ENCODE measurements at places on chromosomes 3 and 15.

- DNase-seq, result no peak
Observed at GRCh38 chr15:29818141-29818540, 4.1 kb downstream of the TJP1 start.

GRCh38 chr3:182393830-182394367 is 399.4 kb upstream of the ATP11B start:
- DNase-seq, result no peak

DNA sequence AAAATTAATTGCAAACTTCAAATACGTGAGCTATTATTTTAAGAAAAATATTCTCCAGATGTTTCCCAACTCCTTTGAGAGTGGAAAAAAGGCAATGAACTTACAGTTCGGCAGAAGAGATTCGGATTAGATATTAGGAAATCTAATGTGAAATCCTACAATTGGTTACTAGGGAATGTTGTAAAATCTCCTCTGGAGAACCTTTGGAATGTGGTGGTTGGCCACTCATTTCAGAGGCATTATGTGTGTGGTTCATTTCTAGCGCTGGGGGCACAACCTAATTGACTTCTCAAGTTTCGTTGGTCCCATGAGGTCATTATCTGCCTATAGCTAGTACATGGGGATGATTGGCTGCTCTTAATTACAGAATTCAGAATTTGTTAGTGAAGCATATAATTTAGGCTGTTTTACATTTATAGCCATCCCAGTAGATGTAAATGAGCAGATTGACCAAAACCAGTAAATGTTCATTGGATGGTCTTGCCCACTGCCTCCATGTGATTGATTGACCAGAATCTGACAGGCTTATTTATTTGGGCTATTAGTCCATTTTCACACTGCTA is 34.6 kb upstream of the CMSS1 start:
- no peak for DNase-seq

GRCh38 chr15:91541286-91541685 is 312.2 kb upstream of the SLCO3A1 start:
- no peak for DNase-seq

GRCh38 chr3:182959474-182960350 is 20.6 kb downstream of the DCUN1D1 start:
- DNase-seq, result no peak

GRCh38 chr3:178367817-178368617 is 168.2 kb upstream of the KCNMB2 start:
- no peak for DNase-seq

DNA sequence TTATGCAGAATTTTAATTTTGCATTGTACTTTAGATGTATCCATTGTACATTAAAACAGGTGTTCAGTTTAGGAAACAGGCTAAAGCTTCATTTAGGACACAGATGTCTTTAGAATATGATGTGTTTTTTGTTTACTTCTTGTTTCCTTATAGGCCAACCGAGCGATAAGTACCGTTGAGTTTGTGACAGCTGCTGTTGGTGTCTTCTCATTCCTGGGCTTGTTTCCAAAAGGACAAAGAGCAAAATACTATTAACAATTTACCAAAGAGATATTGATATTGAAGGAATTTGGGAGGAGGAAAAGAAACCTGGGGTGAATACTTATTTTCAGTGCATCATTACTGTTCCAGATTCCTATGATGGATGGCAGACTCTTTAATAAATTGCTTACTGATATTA is 29.4 kb downstream of the PLAAT1 start:
- DNase-seq, result no peak

- DNase-seq, result no peak
Observed at GRCh38 chr3:184110316-184110725, 13.5 kb downstream of the HTR3E start.

DNA sequence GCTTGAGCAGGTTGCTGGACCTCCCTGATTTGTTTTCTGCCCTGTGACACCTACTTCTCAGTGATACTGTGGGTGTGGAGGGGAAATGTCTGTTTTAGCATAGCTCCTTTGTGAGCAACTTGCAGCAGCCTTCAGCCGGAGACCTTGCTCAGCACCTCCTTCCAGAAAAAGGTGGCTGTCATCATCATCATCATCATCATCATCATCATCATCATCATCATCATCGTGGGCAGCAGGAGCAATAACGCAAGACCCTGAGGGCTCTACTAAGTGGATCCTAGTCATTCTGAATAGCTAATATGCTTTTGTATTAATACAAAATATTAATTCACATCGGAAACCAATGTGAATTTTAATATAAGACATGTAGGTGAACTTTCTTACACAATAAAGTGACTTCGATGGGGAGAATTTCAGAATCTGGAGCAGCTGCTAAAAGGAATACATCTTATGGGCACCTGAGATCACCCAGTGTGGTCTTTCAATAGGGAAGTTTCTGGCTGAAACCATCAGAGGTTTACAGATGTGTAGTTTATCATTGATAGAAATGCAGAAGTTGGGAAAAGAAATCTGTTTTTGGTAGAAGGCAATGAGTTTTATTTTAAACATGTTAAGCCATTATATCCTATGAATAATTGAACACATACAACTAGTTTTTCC is 8.6 kb downstream of the GABRR3 start:
- no peak for DNase-seq

GRCh38 chr3:57971975-57972374 is 36.2 kb upstream of the FLNB start:
- DNase-seq, result no peak

- DNase-seq, result no peak
Observed at GRCh38 chr15:84791763-84792162, 25.4 kb upstream of the ALPK3 start.

GRCh38 chr15:48426044-48426443 is 94.8 kb downstream of the DUT start:
- no peak for DNase-seq

- no peak for DNase-seq
Observed at GRCh38 chr3:158696618-158697017, 24.2 kb upstream of the LXN start.

DNA sequence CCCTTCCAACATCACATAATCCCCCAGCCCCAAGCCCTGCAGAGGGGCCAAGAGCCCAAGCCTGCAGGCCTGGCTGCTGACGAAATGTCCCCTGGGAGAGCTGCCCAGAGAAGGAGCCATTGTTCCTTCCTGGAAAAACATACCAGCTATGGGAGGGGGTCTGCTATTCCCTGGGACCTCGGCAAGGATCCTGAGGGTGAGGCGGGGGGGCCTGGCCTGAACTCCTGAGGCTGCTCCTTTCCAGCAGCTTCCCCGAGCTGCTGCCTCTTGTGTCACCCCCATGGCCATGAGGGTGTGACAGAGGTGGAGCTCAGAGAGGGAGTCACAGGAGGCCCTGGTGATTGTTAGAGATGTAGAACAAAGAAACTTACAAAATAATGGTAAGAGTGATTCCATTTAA is 12.9 kb downstream of the LOXL1 start:
- no peak for DNase-seq

DNA sequence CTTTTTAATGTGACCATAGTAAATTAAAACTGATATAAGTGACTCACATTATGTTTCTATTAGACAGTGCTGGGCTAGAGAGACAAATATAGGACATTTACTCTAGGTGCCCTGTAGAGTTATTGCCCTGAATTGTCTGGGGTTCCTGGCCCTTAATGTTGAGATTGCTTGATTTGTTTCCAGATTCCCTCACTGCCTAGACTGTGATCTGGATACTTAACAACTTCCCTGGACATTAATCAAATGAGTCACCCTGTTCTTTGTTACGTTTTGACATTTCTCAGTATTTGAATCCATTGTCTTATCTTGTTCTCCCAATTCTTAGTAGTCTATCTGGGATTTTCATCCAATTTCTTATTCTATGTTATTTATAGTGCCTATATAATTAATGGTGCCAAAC is 65.8 kb downstream of the DTWD1 start:
- no peak for DNase-seq

DNA sequence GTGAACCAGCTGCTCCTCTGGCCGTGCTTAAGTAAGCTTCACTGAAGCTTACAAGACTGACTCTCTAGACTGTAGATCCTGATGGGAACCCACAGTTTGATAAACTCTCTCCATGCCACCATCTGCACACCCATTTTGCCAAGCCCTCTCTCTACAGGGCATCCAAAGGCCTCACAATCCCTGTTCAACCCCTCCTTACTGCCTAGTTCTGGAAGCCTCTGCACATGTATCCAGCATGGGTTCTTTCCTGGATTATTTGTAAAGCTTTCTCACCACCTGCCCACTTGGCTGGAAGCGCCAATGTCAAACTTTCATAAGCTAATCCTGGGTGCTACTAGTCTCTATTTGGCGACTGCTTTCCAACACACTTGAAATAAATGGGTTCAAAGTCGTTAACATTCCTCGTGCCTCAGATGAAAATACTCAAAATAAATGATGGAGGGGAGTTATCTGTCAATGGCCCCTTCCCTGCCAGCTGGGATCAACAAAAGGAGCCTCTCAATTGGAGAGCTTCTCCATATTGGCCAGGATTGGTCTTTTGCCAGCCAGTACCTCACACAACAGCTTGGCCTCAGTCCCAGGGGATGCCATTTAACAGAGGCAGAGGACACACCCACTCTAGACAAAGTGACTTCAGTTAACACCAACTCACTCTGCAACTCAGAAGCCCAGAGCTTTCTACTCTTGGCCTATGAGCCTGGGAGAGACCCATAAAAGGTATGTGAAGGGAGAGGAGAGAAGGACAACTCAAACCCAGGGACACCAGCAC is 48.1 kb downstream of the SH3BP5 start:
- no peak for DNase-seq

GRCh38 chr3:134054231-134054630 is 24.5 kb upstream of the SLCO2A1 start:
- DNase-seq, result no peak

GRCh38 chr3:126435456-126436315 is 40.0 kb downstream of the ZXDC start:
- no peak for DNase-seq

- no peak for DNase-seq
Observed at GRCh38 chr3:34109846-34110245, 311.4 kb downstream of the PDCD6IP start.

DNA sequence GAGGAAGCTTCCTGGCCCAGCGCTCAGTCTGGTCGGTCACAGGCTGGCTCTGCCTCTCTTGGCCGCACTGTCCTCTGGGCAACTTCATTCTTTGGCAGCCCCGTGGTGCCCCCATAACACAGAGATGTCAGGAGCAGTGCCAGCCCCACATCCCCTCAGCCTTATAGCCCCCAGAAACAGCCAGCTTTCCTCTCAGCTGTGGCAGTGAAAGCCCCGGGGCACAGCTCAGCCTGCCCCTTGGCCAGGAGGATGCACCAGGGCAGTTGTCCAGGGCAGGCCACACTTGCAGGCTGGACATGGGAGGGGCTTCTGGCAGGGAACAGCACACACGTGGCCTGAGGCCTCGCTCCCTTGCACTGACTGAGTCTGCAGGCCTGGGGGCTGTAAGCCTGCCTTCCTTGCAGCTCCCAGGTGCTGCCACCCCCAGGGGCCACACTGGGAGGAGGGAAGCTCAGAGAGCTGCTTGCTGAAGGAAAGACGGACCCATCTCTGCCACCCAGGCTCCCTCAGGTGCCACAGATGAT is 10.3 kb upstream of the RHO start:
- no peak for DNase-seq

GRCh38 chr15:39279311-39279710 is 301.6 kb upstream of the THBS1 start:
- no peak for DNase-seq

DNA sequence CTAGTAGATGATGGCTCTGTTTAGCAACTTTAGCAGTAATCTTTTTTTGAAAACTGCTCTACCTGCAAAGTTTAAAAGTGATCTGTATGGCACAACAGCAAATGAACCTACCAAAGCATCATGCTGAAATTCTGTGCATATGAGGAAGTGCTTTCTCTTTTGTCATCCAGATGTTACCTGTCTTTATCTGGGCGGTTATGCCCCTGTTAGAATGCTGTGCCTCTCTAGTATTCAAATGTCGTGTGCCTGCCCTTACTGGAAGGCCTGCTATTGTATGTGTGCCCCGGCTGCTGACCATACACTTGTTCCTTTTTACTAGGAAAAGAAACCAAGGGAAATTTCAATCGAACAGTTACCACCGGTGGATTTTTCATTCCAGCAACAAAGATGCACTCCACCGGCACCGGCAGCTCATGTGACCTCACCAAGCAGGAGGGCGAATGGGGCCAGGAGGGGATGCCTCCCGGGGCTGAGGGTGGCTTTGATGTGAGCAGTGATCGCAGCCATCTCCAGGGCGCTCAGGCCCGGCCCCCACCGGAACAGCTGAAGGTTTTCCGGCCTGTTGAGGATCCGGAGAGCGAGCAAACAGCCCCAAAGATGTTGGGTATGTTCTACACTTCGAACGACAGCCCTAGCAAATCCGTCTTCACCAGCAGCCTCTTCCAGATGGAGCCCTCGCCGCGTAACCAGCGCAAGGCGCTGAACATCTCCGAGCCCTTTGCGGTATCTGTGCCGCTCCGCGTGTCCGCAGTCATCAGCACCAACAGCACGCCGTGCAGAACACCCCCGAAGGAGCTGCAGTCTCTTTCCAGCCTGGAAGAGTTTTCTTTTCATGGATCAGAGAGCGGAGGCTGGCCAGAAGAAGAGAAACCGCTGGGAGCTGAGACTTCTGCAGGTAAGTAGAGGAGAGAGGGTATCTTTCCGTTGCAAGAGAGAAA is 61.6 kb downstream of the TMEM39A start:
- no peak for DNase-seq

GRCh38 chr3:53885239-53885638 is 3.3 kb upstream of the ACTR8 start:
- DNase-seq, result no peak

DNA sequence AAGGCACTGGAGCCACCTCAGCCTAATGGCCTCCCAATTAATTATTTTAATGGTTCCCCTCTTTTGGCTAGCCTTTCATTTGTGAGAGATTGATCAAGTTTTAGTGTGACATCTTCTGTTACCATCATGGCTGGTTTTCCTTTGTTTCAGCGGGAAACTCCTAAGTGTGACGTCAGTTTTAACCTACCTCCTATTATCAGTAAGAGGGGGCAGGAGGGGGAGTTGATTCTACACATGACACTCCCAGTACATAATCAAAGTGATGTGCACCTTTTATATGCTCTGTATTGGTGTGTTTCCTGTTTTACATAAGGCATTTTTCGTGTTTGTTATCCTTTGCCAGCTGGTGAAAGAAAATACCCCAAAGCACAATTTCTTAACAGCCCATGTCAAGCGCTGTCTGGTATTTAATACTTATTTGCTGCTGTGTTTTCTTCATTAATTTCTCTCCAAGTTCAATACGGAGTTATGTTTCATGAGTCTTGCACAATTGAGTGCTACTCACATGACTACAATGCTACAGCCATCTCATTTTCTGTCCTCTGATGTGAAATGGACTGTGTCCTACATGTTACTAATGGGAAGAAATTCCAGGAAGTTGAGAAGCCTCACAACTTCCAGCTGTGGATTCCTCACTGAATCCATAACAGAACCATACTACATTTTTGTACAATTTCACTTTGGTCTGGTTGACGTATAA is 52.2 kb upstream of the POLR2M start:
- no peak for DNase-seq

Measured in activated gamma-delta T cell treated with Interleukin-2 at 50 U/mL for 16 hours (primary cell).